ENCODE measurements at places on chromosomes 13 and 19.
A peak's percentile ranks its signal among the peaks of the same experiment; 100 is the strongest.

- no peak for DNase-seq
These were observed 49.9 kb downstream of the MBD3L2B start for GRCh38 chr19:6971366-6971765.

GRCh38 chr13:100644371-100644770, 30.2 kb downstream of the TMTC4 start:
- no peak for DNase-seq

- DNase-seq: peak; percentile 29
These were observed 21.3 kb downstream of the VRK3 start for GRCh38 chr19:50003810-50004419.

GRCh38 chr13:79479882-79480281, 1.1 kb upstream of the NDFIP2 start:
- no peak for DNase-seq

DNA sequence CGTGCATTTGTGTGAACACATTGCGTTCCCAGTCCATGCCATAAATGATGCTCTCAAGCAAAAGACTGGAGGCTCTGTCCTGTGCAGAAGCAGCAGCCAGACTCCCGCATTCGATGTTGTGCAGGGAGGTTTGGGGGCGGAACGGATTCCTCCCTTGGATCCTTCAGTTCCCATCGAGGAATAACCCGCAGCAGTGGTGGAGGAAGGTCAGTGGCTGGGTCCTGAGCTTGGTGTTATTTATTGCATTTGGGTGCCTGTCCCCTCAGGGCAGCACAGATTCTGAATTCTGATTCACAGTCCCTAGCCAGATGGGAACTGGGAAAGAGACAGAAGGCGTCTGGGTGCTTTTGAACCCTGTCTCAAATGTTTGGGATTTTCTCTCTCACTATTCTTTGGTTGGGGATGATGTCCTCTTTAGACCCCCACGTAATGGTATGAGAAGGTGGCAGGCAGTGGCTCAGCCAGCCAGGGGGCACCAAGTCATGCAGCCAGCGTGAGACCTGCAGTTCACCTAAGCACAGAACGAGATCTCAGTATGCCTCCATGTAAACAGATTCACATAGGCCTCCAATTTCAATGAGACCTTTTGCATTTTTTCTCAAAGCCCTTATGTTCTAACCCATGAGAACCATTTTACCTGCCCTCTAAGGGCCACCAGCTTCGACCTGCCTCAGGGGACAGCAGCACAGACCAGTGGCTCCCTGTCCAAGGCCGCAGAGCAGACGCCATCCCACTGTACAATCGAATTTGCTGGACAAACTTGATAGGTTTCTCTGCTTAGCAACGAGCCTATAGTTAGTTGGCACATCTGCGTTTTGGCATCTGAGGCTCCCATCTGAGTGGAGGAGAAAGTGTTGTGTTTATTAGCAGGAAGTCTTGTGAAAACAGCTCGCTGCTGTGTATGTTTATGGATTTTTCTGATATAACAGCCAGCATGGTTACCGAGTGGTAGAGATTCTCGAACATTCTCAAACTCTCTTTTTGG, 17.8 kb downstream of the KCTD15 start:
- DNase-seq: no peak

- DNase-seq: no peak
These were observed 22.3 kb downstream of the IRS2 start for GRCh38 chr13:109764045-109764444.

- no peak for DNase-seq
These were observed 1.0 kb downstream of the FNDC3A start for GRCh38 chr13:48976576-48977285.

DNA sequence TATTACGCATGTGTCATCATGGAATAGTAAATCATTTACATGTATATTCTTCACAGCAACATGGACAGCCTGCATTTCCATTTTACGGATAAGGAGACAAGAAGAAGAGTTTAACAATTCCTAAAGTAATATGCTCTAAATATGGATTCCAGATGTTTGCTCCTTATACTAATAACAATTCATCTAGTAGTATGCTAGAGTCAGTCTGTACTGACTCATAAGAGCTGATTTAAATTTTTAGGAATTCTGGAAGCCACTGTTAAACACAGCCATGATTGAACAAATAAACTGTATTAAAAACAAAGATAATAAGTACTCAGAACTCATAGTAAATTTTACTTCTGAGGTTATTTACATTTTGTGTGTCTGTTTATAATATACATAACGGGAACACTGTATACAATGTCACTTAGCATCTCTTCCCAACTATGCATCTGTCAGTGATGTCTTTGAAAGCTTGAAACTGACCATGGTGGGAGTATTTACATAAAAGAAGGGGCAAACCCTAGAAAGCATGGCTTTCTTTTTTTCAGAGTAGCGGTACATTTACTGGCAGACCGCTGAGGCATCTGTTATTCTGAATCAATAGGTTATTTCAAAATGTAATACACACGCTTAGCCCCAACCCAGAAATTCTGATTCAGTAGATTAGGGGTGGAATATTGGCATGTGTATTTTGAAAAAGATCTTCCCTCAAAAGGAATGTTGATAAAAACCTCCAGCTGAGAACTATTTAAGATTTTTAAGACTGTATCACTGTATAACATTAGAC, 12.9 kb downstream of the ZC3H13 start:
- no peak for DNase-seq

DNA sequence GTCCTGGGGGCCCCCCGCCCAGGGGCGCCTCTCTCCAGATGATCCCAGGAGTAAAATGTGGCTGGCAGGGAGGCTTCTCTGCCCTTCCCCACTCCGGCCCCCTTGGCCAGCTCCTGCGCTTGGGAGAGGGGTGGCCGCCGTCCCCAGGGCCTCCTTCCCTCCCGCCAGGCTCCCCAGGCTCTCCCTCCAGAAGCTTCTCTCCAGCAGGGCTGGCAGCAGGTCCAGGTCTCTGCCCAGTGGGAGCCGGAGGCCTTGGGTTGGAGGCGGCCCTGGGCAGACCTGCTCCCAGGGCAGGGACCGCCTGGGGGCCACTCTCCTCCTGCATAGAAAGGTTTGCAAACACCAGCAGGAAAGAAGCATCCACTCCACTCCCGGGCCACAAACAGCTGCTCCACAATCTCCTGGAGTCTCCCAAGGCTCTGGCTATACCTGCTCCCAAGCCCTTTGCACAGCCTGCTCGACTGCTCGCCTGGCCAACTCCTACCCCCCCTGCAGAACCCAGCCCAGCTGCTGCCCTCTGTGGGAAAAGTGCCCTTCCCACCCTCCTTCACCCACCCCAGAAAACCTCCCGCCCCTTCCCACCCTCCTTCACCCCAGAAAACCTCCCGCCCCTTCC, 26.0 kb downstream of the SBNO2 start:
- no peak for DNase-seq

- no peak for DNase-seq
These were observed 12.8 kb upstream of the CDC42EP5 start for GRCh38 chr19:54485851-54486250.

- DNase-seq: no peak
These were observed 19.1 kb downstream of the IRGC start for GRCh38 chr19:43735013-43735412.

DNA sequence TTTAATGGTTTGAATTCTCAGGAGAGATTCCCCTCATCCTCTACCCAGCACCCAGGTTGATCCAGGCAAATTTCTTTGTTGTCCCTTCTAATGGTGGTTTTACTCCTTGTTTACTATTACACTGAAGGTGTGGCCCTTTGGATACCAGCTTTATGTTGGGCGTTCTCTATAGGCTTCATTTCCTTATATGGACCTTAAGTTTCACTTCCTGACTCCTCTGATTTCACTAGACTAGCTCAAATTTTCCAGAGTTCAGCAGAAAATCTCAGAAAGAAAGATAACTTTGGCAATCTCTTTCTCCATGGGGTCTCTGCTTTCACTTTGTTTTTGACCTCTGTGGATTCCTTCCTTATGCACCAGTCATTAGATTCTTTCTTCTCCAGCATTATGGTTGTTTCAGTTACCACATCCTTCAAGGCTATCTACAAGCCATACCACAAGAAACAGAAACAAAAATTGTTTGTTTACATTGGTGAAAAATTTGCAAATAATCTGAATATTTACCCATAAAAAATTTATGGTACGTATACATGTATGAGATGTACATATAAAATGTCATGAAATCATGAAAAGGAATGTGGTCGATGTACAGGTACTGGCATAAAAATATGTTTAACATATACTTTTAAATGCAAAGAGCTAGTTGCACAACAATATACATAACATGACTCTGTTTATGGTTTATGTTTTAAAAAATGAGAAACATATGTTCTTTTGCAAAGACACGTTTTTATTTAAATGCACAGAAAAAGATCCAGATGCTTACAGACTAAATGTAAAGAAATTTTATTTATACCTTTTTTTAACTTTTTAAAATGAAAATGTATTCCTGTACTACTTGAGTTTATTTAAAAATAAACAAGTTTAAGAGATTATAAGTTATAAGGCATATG, 212.6 kb downstream of the LACC1 start:
- no peak for DNase-seq

- DNase-seq: no peak
These were observed 13.7 kb downstream of the WBP4 start for GRCh38 chr13:41075034-41075433.

GRCh38 chr13:55517312-55517711, 1623.4 kb upstream of the PRR20A start:
- DNase-seq: no peak

- DNase-seq: no peak
These were observed 333.2 kb upstream of the ZNF507 start for GRCh38 chr19:32012206-32012605.

DNA sequence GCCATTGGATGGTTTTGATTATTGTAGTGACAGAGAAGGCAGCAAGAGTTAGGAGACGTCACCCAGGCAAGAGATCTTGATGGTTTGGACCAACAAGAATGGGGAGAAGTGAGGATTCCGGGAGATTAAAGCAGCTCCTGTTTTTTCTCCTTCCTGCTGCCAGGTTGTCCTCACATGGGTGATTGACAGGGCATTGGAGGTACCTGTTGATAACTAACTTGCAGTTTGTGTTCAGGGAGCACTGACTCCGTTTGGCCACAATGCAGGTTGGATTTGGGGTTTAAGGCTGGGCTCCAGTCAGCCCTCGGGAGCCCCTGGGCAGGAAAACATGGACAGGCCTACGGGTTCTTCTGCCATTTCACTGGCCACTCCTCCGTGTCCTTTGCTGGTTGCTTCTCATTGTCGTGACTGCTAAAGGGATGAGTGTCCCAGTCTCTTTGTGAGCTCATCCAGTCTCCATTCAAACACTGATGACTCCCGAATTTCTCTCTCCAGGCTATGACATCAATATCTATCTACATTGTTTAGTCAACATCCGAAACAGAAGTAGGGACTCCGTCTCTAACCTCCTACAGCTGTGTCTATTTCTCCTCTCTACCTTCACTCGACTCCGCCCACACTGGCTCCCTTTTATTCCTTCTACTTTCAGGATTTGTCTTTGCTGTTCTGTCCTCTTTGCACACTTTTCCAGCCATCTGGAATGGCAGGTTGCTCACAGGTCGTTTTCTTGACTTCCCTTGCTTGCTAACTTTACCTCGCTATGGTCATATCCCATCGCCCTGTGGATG, 1.3 kb upstream of the PTOV1 start:
- no peak for DNase-seq

DNA sequence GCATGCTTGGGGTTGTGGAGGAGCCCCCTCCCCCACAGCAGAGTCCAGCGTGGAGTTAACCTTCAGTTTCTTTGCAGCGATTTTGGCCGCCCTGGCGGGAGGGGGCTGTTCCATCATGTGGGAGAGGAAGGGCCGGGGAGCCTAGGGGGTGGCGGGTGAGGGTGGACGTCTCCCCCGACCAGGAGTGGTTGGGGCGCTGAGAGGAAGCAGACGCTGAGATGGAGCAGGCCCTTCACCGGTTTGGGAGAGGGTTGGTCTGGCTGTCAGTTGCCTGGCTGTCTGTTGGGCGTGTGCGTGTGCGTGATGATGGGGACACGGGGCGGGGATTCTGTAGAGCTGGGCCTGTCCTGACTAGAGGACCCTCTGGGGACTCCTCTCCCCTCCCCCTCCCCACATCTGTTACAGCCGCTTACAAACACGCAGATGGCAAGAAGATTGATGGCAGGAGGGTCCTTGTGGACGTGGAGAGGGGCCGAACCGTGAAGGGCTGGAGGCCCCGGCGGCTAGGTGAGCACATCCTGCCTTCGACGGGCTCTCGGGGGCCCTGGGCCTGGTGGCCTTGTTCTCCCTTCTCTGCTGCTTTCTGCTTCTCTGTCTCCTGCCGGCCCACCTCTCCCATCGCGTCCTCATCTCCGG, 9.8 kb upstream of the LIN7B start:
- no peak for DNase-seq

DNA sequence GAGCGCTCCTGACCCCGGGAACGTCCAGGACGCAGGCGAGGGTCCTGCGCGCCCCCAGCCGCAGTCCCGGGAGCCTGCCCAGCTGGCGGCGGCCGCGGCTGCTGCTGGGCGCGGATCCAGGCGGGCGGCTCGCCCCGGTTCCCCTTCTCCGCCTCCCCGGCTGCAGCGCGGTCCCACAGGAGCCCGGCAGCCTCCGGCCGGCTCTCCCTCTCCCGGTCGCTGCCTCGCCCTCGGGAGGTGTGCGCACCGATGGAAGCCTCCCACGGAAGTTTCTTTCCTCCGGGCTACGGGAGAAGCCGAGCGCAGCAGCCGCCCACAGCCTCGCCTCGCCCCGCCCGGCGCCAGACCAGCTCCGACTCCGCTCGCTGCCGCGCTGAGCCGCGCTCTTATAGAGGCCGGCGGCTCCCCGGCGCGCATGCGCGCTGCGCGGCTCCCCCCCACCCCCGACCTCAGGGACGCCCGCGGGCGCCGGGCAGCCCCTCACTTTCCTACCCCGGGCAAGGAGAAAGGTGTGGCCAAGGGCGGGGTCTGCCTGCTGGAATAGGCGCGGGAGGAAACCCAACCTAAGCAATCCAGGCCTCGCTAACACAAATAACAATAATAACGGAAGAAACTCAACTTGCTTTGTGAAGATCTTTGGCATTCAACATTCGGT, at the start of gene SHISA2:
Gene SHISA2, minus strand, starts transcription at position 360 of the 655 bp plus-strand sequence. CDS start 1,041 bp downstream, outside the sequence.
- DNase-seq: no peak

DNA sequence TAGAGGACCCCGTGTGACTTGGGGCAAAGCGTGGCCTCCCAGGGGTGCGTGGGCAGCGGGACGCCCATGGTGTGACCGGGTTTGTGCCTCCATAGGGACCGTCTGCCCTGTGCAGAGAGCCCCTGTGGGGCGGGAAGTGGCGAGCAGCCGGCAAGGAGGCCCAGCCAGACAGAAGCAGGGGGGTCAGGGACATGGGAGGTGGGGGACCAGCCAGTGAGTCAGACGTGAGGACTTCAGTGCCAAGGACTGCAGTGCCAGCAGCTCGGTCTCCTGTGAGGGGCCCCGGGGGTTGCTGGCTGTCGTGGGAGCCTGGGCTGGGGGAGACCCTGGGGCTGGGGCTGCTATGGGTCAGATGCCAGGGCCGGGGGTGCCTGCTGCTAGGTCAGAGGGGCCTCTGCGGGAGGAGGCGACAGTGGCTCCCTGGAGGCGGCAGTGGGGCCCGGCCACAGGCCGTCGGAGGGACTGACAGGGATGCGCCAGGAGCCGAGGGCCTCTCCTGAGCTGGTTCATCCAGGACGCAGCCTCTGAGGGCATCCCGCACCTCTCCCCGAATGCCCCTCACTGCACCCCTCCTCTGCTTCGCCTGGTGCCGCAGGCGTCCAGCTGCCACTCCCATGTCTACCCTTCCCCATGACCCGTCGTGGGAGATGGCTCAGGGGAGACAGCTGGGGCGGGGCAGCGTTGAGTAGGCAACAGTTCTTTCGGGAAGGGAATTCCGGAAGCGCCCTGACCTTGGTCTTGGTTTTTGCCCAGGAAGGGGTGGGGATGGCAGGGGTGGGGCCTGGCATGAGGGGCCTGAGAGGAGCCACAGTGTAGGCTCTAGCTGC, 80.0 kb downstream of the KDM4B start:
- no peak for DNase-seq

Measured in brain pericyte (primary cell).